ENCODE measurements at places on chromosomes 16 and 17. TPM values are rescaled to one million over a fixed set of nuclear protein-coding genes. Genes with fewer than 3 reads are reported as not detected.

GRCh38 chr16:59632276-59632855 lies 898.2 kb upstream of the GOT2 start:
- no peak overlapping the region for H3K27ac ChIP-seq
- no peaks in the 10 kb centered on the region for H3K27me3 ChIP-seq
- H3K36me3 ChIP-seq, result peaks cover 5% of the 10 kb centered on the region
- H3K4me3 ChIP-seq, result no peak overlapping the region
- H3K4me1 ChIP-seq, result no peaks in the 10 kb centered on the region

Gene GPRC5C
- total RNA-seq, result 15.5 TPM

Gene TBC1D3L
- 17.0 TPM for total RNA-seq

- H3K36me3 ChIP-seq, result no peaks in the 10 kb centered on the region
- no peak overlapping the region for H3K4me3 ChIP-seq
- H3K27me3 ChIP-seq, result no peaks in the 10 kb centered on the region
Measured at GRCh38 chr17:81159611-81160265, 5.6 kb upstream of the PVALEF start.

GRCh38 chr17:74947041-74947754 lies 11.5 kb downstream of the OTOP3 start:
- H3K27me3 ChIP-seq, result no peaks in the 10 kb centered on the region
- H3K4me3 ChIP-seq, result no peak overlapping the region
- H3K4me1 ChIP-seq, result no peaks in the 10 kb centered on the region
- no peaks in the 10 kb centered on the region for H3K36me3 ChIP-seq

GRCh38 chr17:67496286-67496685 lies 119.2 kb downstream of the PITPNC1 start:
- DNase-seq, result peak; percentile 8
- no peak overlapping the region for H3K4me3 ChIP-seq
- H3K27ac ChIP-seq, result no peak overlapping the region
- no peaks in the 10 kb centered on the region for H3K27me3 ChIP-seq
- H3K4me1 ChIP-seq, result peaks cover 3% of the 10 kb centered on the region
- peaks cover 4% of the 10 kb centered on the region for H3K36me3 ChIP-seq

- peak overlapping the region; percentile 95 for H3K4me3 ChIP-seq
- H3K27me3 ChIP-seq, result no peaks in the 10 kb centered on the region
- no peak overlapping the region for H3K27ac ChIP-seq
- peaks cover 33% of the 10 kb centered on the region for H3K36me3 ChIP-seq
Measured at GRCh38 chr17:47830396-47831002, 842 bp downstream of the MRPL10 start.

GRCh38 chr16:30786936-30787612 lies at the start of gene ZNF629:
Gene ZNF629, minus strand, starts transcription at chr16:30787205. Its CDS starts 2,723 bp downstream, at chr16:30784482.
- DNase-seq, result peak; percentile 71
- peaks cover 11% of the 10 kb centered on the region for H3K36me3 ChIP-seq
- peak within 1 kb of the TSS; percentile 85 for H3K4me3 ChIP-seq
- no peaks in the 10 kb centered on the region for H3K4me1 ChIP-seq

Gene TERB1
- not detected for total RNA-seq

GRCh38 chr16:76577003-76577402 lies 299.8 kb downstream of the CNTNAP4 start:
- H3K36me3 ChIP-seq, result no peaks in the 10 kb centered on the region
- H3K27ac ChIP-seq, result no peak overlapping the region
- no peak for DNase-seq
- no peak overlapping the region for H3K4me3 ChIP-seq
- no peaks in the 10 kb centered on the region for H3K27me3 ChIP-seq

GRCh38 chr17:7651665-7652387 lies 1.1 kb downstream of the ATP1B2 start:
- no peak overlapping the region for H3K27ac ChIP-seq
- peaks cover 5% of the 10 kb centered on the region for H3K27me3 ChIP-seq
- peak; percentile 61 for DNase-seq
- H3K36me3 ChIP-seq, result peaks cover 29% of the 10 kb centered on the region
- H3K4me3 ChIP-seq, result peak overlapping the region; percentile 69

- DNase-seq, result peak; percentile 54
- H3K4me1 ChIP-seq, result peaks cover 10% of the 10 kb centered on the region
- no peak overlapping the region for H3K27ac ChIP-seq
- H3K36me3 ChIP-seq, result no peaks in the 10 kb centered on the region
- H3K4me3 ChIP-seq, result peak overlapping the region; percentile 89
- H3K27me3 ChIP-seq, result no peaks in the 10 kb centered on the region
Measured at GRCh38 chr16:58128711-58129096, 477 bp downstream of the CFAP20 start.

Gene KRTAP1-5
- total RNA-seq, result not detected

DNA sequence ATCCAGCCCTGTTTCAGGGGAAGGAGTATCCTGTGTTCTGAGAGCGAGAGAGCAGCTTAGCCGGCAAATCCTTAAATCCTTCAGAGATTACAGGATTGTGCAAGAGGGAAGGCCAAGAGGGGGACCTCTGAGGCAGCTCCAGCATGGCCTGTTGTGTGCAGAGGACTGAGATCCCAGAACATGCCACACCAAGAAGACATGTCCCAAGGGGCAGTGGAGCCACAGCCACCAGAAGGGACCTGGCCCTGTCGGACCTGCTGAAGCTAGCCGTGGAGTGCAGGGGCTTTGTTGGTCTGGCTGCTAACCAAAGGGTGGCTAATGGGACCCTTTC lies 1.6 kb upstream of the MRC2 start:
- no peak overlapping the region for H3K27ac ChIP-seq
- peak overlapping the region; percentile 53 for H3K4me3 ChIP-seq
- H3K27me3 ChIP-seq, result no peaks in the 10 kb centered on the region

GRCh38 chr17:59812139-59812538 lies 80.6 kb downstream of the TUBD1 start:
- H3K27me3 ChIP-seq, result no peaks in the 10 kb centered on the region
- H3K4me3 ChIP-seq, result no peak overlapping the region
- peaks cover 19% of the 10 kb centered on the region for H3K36me3 ChIP-seq
- DNase-seq, result no peak
- no peak overlapping the region for H3K27ac ChIP-seq
- no peaks in the 10 kb centered on the region for H3K4me1 ChIP-seq

GRCh38 chr16:48029768-48030167 lies 126.0 kb downstream of the ABCC12 start:
- no peak overlapping the region for H3K4me3 ChIP-seq
- DNase-seq, result no peak
- H3K4me1 ChIP-seq, result no peaks in the 10 kb centered on the region
- H3K27ac ChIP-seq, result no peak overlapping the region

DNA sequence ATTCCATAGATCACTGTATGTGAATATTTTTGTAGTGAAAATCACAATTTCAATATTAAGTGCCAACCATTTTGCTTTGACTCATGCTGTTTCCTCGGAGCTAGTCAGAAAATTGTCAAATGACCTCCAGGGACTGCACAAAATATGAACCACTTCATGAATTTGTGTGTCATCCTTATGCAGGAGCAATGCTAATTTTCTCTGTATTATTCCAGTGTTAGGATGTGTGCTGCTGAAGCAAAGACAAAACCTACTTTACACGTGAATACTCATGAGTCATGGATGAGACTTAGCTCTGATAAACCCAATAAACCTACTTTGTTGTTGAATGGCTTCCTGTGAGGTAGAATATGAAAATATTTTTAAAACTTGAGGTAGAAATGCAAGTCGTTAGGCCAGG lies 65.2 kb downstream of the SHCBP1 start:
- no peak for DNase-seq
- no peaks in the 10 kb centered on the region for H3K27me3 ChIP-seq
- H3K36me3 ChIP-seq, result no peaks in the 10 kb centered on the region
- no peak overlapping the region for H3K4me3 ChIP-seq
- H3K4me1 ChIP-seq, result no peaks in the 10 kb centered on the region

Gene OTOP2
- not detected for total RNA-seq

DNA sequence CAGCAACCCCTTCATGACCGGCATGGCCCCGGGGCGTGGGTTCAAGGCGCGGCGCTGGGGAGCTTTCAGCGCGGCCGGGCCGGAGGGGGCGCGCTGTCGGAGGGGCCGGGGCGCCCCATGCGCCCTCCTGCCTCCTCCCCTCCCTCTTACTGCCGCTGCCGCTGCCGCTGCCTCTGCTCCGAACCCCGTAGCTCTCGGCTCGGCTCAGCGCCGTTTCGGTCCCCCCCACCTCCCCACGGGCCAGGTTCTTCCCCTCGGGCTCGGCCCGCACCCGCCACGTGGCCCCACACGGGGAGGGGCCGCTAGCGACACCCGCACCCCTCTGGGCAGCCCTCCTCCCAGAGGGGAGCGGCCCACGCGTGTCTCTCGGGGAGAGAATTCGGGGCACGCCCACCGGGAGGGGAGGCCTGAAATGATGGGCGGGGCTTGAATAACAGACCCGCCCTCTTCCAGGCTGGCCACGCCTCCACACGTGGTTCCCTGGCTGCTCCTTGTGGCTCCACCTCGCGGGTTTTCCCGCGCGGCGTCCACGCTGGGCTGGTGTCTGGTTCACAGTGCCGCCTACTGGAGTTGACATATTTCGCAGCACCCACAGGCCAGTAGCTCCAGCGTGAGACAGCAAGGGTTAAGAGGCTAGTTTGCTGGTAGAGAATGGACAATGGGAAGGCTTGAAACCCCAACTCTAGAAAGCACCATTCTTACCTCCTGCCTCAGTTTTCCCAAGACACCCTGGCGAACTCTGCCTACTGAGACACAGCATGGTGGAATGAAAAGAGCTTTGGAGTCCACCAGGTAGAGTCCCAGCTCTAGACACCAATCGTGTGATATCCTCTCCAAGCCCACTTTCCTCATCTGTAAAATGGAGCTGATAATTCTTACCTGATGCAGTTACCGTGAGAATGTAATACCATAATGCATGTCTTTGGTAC lies at the start of gene KCNH4:
Gene KCNH4, minus strand, starts transcription at position 221 of the 929 bp plus-strand sequence. Its CDS starts 197 bp downstream, at position 24.
- peaks cover 10% of the 10 kb centered on the region for H3K27me3 ChIP-seq
- peak; percentile 80 for DNase-seq
- no peaks in the 10 kb centered on the region for H3K36me3 ChIP-seq
- H3K27ac ChIP-seq, result no peak within 1 kb of the TSS
- H3K4me1 ChIP-seq, result peaks cover 3% of the 10 kb centered on the region
- H3K4me3 ChIP-seq, result peak within 1 kb of the TSS; percentile 87

DNA sequence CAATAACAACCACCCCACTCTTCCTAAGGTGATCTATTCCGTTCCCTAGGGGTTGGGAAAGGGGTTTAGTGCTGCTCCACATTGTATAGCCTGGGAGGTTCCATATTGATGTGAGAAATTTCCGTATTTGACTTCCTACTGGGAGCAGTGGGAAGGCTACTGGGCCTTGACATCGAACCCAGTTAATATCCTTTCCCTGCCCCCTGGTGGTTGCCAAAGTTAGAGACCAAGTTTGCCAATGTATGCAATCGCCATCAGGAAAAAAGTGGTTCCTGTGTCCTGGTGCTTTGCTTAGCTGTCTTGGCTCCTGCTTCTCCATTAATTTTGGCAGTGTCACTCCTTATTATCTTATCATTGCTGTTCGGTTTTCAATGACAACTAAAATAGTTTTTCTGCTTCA lies 914.9 kb downstream of the KCNJ2 start:
- H3K4me3 ChIP-seq, result no peak overlapping the region
- no peak overlapping the region for H3K27ac ChIP-seq
- H3K36me3 ChIP-seq, result no peaks in the 10 kb centered on the region
- peak; percentile 78 for DNase-seq
- H3K27me3 ChIP-seq, result no peaks in the 10 kb centered on the region

Gene CD300LB
- not detected for total RNA-seq

All from H9 (cell line).